ENCODE measurements at places on chromosomes 12 and 14.

DNA sequence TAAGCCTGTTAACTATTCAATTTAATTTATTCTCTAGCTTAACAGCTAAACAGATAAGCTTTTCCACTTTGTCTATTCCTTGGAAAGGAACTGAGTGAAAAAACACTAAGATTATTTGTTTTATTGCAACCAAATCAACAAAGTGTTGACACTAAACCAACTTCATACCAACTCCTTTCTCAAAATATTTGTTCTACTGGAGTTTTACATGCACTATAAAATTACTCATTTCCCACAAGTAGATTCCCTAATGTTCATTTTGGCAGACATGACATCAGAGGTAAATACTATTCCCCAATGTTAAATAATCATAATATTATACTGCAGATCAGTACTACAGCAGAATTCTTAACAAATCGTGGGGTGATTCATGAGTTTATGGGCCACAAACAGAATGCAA lies 231.4 kb downstream of the TTC6 start:
- no peak for DNase-seq

DNA sequence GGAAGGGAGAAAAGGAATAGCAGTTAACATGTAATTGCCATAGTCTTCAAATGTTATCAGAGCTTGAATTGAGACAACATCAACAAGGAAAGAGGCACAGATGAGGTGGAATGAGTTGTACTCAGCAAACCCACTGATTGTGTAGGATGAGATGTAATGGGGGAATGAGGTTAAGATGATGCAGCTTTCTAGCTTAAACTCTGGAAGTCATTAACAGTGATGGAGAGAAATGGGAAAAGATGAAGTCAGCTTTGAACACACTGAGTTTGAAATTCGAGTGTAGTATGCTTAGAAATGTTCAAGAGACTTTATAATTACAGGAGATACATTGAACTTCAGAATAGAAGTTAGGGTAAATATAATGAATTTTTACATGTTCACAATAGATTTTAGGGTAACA lies 106.9 kb downstream of the PRKD1 start:
- DNase-seq = no peak

DNA sequence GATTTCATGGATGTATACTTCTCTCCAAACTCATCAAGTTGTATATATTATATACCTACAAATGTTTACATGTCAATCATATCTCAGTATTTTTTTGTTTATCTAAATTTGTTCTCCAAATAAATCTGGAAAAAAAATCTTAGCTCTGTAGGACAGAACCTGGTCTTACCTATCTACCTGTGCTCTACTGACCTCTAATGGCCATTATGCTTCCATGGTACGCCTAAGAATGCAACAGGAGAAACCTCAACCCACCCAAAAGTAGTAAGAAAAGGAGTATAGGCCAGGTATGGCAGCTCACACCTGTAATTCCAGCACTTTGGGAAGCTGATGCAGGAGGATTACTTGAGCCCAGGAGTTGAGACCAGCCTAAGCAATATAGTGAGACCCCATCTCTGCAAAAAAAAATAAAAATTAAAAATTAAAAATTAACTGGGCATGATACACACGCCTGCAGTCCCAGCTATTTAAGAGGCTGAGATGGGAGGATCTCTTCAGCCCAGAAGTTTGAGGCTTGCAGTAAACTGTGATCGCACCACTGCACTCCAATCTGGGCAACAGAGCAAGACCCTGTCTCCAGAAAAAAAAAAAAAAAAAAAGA lies 8.7 kb downstream of the OR11H4 start:
- DNase-seq = no peak

- no peak for DNase-seq
Observed at GRCh38 chr12:56300644-56301464, 724 bp upstream of the CS start.

DNA sequence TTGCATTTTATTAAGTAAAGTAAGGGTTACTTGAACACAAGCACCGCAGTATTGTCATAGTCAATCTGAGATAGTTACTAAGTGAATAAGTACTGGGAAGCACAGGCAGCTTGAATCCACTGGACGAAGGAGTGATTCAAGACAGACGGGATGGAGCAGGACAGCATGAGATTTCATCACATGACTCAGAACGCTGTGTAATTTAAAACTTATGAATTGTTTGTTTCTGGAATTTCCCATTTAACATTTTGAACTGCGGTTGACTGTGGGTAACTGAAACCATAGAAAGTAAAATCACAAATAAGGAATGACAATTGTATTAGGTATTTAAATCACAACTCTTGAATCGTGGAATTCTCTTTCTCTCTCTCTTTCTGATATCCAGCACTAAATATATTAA lies 1630.4 kb upstream of the SEL1L start:
- DNase-seq = no peak

GRCh38 chr12:122001466-122002209 lies 20.0 kb upstream of the BCL7A start:
- no peak for DNase-seq

DNA sequence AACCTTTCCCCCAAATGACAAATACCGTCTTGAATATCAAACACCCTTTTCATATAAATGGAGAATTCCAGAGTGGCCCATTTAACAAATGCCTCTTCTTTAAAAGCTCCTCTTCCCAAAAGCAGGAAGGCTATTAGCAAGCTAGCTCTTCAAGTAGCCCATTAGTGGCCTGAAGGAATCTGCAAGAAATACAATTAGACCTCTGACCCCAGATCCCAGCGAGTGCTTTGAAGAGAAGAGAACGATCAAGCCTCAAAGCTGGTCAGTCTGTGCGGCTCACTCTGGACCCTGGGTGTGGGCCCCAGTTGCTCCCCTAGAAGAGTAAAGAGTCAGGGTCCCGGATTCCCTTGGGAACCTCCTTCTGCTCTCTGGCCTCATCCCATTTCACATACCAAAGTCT lies 325.6 kb downstream of the NUAK1 start:
- no peak for DNase-seq

- DNase-seq = no peak
Observed at GRCh38 chr12:2893007-2893406, 2.3 kb downstream of the TULP3 start.

- DNase-seq = no peak
Observed at GRCh38 chr14:105857826-105858675, 331.7 kb downstream of the TMEM121 start.

- DNase-seq = no peak
Observed at GRCh38 chr12:89211456-89211855, 140.8 kb downstream of the DUSP6 start.

DNA sequence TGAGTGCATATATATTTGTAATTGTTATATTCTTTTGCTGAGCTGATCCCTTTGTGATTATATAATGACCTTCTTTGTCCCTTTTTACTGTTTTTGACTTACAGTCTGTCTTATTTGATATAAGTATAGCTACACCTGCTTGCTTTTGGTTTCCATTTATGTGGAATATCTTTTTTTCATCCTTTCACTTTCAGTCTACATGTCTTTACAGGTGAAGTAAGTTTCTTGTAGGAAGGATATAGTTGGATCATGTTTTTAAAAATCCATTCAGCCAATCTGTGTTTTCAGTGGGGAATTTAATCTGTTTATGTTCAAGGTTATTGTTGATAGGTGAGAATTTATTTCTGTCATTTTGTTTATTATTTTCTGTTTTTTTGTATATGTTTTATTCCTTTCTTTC lies 12.1 kb downstream of the GZMH start:
- DNase-seq = no peak

GRCh38 chr14:92877757-92878431 lies 45.1 kb upstream of the CHGA start:
- no peak for DNase-seq

- no peak for DNase-seq
Observed at GRCh38 chr12:108548954-108549521, 11.9 kb downstream of the SART3 start.

DNA sequence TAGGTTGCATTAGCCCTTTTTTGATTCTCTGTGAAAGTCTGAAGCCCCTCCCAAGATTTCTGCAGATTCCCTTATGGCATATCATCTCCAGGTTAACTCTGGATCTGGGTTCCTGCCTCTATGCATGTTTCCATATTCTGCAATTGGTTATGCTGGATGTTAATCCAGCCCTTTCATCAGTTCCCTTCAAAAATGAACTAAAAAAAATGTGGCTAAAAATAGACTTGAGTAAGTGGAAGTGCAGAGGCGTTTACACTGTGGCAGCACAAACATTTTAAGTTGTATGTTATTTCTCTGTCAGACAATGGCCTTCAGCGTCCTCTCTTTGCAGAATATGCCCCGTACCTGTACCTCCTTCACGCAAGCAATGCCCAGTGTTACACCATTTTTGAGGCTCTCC lies 11.4 kb downstream of the MGST1 start:
- no peak for DNase-seq

DNA sequence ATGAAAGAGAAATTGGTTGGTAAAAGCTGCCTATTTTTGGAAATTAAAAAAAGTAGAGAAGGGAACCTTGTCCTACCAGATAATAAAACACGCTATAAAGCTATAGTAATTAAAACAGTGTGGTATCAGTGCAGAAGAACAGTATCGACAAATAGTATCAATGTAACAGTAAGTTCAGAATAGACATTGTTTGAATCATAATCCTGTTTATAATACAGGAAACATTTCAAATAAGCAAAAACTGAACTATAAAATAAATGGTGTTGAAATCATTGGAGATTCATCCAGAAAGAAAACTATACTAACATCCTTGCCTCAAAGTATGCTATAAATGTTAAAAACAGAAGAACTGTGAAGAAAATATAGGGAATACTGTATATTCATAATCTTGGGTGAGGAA lies 54.2 kb upstream of the NAP1L1 start:
- DNase-seq = no peak

DNA sequence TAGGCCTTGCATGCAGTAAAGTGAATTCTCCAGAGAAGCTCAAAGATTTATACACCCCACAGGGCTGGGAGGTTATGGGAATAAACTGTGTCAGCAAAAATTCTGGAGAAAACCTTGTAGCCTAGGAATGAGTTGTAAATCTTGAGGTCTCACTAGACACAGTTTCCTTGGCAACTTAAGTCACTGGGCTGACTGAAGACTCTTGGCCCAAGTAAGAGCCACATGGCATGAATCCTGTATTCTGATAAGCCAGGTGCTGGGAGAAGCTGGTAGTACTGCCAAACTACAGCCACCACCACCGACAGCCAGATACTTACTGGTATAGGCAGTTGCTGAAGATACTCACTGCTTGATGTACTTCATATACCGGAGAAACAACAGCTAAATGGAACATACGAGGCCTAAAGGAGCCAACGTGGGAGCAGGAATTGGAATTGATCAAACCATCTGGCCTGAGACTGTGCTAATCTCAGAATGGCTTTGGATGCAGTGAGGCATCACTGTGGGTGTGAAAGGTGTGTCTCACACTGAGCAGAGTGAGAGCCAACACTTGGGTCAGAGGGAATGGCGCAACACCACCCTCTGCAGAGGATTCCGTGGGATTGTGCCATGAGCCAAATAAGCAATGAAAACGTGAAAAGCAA lies 102.8 kb upstream of the TMCC3 start:
- DNase-seq = no peak

DNA sequence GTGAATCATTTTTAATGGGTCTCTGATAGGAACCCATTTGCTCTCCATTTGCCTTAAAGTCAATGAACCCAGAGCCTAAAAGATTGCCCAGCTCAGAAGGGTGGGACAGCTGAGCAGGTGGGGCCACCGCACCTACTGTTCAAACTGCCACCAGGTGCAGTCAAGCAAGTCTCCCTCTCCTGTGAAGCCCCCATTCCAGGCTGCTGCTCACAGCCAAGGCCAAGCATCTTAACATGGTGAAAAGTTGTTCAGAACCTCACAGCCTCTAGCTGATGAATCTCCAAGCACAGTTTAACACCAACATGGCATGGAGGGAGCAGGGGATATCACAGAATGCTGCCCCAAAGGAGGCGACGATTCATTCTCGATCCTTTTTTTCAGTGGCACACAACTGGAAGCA lies 29.5 kb downstream of the ANO2 start:
- DNase-seq = no peak
